Urinary bladder (tissue), 4 donors: ENCODE measurements at places on chromosomes 11 and 22. TPM values are rescaled to one million over a fixed set of nuclear protein-coding genes. Genes with fewer than 3 reads are reported as not detected.

GRCh38 chr11:64342869-64343745 is 3.1 kb downstream of the CCDC88B start:
- no peak for DNase-seq

Gene ESAM
- total RNA-seq, result 13.3 TPM

- DNase-seq, result no peak
These were observed at the start of gene DKK3 for GRCh38 chr11:12007769-12008737. Gene DKK3 (minus strand): TSS chr11:12008626. CDS start chr11:12008582, 44 bp downstream.

Gene RIC3
- total RNA-seq, result 7.2 TPM

Gene ATL3
- 145 TPM for total RNA-seq

DNA sequence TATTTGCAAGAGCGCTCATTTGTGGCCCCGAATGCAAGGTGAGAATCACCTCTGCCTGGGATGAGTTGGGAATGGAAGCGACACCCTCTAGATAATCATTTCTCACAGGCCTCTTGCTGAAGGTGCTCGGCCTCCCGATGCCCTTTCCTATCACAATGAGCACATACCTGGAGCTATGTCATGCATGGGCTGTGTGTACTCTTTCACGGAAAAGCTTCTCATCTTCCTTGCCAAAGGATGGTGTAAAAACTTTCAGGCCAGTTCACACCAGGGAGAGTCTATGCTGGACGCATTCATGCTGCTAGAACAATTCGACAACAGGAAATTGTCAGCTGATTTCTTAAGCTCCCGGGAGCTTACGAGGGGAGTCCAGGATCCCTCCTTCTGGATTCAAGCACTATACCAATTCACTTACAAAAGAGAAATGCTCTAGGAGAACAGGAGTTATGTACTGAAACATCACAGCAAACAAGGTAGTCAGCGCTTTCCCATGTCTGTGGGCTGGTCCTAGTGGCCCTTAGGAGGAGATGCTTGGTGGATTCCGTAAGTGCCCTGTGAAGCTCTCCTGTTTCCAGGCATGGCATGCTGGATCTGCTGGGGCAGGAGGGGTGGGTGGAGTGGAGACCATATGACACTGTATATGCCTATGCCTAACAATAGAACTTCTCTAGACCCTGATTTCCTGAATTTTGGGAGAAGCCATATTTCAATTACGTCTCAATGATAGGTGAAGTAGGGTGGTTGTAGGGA is 53.1 kb upstream of the B3GAT1 start:
- DNase-seq, result no peak

DNA sequence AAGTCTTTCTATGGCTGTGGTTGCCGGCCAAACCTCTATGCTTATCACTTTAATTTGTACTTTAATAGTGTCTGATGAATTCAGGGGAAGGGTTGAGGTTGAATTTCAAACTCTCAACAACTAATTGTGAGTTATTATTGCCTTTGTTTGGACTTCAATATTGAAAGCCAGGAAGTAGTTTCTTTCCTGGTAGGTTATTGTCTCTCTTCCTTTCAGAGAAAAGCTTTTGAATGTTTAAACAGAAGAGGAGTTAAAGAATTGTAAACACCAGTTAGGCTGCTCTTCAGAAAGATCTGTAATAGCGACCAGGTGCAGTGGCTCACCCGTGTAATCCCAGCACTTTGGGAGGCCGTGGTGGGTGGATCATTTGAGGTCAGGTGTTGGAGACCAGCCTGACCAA is 22.2 kb downstream of the NNMT start:
- no peak for DNase-seq

DNA sequence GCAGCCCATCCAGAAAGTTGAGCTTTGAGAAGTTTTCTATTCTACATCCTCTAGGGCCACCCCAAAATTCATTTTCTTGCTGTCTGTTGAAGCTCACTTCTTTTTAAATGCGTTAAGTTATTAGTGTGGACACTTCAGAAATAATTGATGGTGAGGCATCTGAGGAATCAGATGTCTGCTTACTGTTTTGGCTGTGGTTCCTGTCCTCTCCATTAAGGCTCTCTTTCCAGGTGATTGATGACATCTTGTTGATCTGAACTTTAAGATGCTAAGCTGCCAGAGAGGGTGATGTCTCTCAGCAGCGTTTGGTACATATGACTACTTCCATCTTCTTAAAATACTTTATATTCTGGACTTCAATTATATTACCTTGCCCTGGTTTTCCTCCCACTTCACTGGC is 45.2 kb downstream of the FAT3 start:
- no peak for DNase-seq

DNA sequence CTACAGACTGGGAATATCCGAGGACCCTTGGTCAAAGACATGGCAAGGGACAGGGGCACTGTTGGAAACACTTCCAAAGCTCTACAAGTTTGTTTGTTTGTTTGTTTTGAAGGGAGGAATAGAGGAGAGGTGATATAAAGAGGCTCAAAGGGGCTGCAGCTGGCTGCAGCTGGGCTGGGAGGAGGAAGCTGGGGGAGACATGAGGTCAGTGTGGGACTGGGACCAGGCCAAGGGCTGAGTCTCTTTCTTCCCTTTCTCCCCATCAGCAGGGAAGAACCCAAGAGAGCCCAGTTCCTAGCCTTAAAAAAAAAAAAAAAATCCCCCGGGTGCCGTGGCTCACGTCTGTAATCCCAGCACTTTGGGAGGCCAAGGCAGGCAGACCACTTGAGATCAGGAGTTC is 5.0 kb downstream of the RHOG start:
- no peak for DNase-seq

Gene LYVE1
- total RNA-seq, result 141 TPM

DNA sequence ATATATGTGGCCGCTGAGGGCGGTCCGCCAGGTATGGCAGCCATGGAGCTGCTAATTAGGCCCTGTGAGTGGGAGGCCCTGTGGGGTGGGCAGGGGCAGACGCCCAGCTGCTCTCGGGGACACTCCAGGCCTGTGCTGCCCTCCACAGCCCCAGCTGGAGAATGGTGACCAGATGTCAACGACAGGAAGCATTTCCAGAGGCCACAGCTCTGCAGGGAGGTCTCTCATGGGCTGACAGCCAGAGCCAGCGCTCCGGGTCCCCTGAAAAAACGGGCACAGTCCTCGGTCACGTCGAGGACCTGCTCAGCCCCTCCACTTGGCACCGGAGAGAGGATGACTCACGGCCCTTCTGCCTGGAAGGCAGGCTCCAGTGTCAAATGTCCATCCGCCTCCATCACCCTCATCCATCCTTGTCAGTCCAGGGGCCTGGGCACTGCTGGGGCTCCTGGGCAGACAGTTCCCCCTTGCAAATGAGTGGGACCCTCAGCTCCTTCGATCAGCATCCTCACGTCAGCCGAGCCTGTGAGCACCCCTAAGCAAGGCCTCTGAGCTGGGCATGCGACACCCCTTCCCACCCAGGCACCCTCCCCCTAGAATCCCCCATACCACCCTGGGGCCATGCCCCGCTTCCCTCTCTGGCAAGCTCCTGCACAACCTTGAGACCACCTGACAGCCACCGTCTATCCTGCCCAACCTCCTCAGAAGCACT is 1.9 kb downstream of the BID start:
- no peak for DNase-seq

GRCh38 chr22:50403701-50404101 is 60.6 kb downstream of the PPP6R2 start:
- DNase-seq, result no peak

- DNase-seq, result peak; percentile 8
These were observed 17.6 kb downstream of the SLC22A12 start for GRCh38 chr11:64608636-64609035.

Gene MYBPC3
- not detected for total RNA-seq

DNA sequence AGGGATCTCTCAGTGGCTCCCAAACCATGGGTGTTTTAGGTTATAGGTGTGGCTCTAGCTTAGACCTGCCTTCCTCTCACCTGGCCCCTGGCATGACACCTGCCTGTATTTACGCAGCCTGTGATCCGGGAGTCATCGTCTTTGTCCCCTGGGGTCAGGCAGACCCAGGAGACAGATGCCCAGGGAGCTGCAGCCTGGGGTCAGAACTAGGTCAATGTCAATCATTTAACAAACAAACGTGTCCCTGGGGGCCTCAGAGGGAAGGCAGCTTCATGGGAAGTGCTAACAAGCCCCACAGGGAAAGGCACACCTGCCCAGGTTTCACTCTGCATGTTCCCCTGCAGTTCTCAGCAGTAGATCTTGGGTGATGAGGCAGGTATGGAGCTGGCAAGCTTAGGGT is 12.0 kb downstream of the BACE1-AS start:
- no peak for DNase-seq

Gene CEND1
- total RNA-seq, result not detected

DNA sequence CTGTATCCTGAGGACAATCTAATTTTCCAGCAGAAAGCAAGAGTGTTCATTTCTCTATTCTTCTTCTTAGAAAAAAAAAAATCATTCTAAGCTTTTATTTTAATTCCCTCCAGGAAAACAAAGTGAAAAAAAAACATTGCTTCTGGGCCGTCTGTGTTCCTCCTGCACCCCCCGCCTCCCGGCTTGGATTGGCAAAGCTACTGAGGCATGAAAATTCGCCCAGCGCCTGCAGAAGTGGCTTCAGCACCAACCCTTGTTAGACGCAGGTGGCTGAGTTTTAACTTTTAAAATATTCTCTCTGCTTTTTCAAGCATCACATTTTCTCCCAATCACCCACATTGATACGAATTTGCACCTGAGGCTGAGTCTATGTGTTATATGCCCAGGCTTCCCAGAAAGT is 401.6 kb downstream of the BRD1 start:
- DNase-seq, result no peak

- DNase-seq, result no peak
These were observed at the start of gene PDGFB for GRCh38 chr22:39244496-39245129. Gene PDGFB (minus strand): TSS chr22:39244982. CDS start chr22:39243963, 1,019 bp downstream.

DNA sequence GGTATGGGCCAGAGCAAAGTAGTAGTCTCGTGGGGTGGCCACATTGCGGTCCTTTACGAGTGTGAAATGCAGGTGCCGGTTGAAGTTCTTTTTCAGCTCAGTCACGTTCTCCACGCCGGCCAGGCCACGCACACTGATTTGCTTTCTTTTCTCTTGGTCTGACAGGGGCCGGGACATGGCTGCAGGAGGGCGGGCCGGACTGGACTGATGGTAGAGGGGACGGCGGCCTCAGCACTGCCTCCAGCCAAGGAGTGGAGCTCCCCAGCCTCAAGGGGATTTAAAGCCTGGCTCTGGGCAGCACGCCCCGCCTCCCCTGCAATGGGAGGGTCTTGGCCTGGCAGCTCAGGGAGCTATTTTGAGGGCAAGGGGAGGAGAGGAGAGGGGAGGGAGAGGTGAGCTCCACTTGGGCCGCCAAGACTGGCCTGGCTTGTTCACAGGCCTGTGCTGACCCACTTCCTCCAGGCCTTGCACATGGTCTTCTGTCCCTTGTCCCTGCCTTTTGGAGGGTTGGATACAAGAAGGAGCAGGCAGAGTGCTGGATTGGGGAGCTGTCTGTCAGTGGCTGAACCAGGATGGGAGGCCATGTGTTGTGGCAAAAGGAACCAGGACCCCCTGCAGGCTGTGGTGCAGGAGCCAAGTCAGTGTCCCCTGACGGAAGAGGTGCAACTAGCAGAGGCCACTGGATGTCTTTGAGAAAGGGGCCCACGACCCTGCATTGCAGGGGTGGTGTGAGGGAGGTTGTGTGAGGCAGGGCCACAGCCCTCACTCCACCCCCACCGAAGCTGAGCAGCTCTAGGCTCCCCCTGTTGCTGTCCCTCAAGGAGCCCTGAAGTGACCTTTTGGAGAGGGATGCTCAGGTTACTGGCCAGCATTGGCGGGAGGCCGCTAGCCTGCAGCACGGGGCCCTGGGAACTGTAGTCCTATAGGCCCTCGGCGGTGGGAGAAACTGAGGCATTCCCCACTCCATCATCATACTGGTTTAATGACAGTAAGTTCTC is at the start of gene PYGM:
TSS of gene PYGM (minus strand) at position 253 of the 998 bp plus-strand sequence. CDS start at position 177, 76 bp downstream.
- peak; percentile 54 for DNase-seq

Gene LUZP2
- 26.4 TPM for total RNA-seq

Gene KCNQ1OT1
- 24.7 TPM for total RNA-seq

- DNase-seq, result no peak
These were observed 3.4 kb downstream of the KIRREL3 start for GRCh38 chr11:126997196-126997595.

- no peak for DNase-seq
These were observed 34.9 kb downstream of the TBC1D22A start for GRCh38 chr22:46797355-46797754.

Gene APOA4
- total RNA-seq, result not detected

- no peak for DNase-seq
These were observed 4.1 kb upstream of the CABP7 start for GRCh38 chr22:29715705-29716104.

GRCh38 chr11:82398300-82398815 is 335.3 kb downstream of the FAM181B start:
- no peak for DNase-seq

DNA sequence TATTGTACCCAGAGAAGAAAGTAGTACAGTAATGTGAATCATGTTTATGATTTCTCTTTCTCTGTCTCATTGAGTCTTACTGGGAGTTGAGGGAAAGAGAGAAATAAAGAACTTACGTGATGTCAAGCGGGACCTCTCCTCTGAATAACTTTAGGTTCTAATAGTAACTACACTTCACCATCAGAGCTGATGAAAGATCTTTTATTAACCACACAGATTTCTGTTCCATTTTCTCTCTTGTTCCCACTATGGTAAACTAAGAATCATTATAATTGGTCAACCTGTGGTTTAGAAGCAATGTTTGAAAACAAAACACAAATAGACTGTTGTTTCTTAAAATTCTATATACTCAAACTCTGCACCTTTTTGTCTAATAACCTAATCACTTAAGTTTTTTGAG is 142.3 kb downstream of the ELP4 start:
- no peak for DNase-seq

DNA sequence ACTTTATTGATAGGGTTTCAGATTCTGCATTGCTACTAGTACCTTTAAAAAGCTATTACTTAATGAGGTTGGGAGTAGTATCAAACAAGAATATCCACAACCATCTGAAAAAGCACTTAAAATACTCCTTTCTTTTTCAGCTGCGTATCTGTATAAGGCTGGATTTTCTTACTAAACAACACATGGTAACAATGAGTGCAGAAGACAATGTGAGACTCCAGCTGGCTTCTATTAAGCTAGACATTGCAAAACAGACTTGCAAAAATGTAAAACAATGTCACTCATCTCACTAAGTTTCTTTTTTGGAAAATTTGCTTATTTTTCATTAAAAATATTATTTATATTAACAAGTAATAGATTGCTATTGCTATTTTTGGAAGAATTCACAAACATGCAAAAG is 132.6 kb downstream of the WNT11 start:
- no peak for DNase-seq

Gene SAA4
- total RNA-seq, result not detected

- DNase-seq, result no peak
These were observed 8.5 kb downstream of the YPEL4 start for GRCh38 chr11:57641011-57641807.

- DNase-seq, result no peak
These were observed 102.7 kb upstream of the SEZ6L start for GRCh38 chr22:26066534-26066933.

GRCh38 chr11:106679581-106679980 is 338.7 kb downstream of the GUCY1A2 start:
- DNase-seq, result no peak

- DNase-seq, result no peak
These were observed 36.4 kb downstream of the SLC22A12 start for GRCh38 chr11:64627371-64627770.

Gene SNX32
- 0.85 TPM for total RNA-seq

- DNase-seq, result no peak
These were observed 294.4 kb downstream of the MN1 start for GRCh38 chr22:27507111-27507611.

- no peak for DNase-seq
These were observed 817 bp downstream of the PANX3 start for GRCh38 chr11:124612045-124612444.

Gene BEST1
- total RNA-seq, result 2.0 TPM

GRCh38 chr11:7056828-7057513 is 31.8 kb upstream of the RBMXL2 start:
- DNase-seq, result no peak
